ENCODE measurements at places on chromosomes 3 and 15. TPM values are rescaled to one million over a fixed set of nuclear protein-coding genes. Genes with fewer than 3 reads are reported as not detected.

DNA sequence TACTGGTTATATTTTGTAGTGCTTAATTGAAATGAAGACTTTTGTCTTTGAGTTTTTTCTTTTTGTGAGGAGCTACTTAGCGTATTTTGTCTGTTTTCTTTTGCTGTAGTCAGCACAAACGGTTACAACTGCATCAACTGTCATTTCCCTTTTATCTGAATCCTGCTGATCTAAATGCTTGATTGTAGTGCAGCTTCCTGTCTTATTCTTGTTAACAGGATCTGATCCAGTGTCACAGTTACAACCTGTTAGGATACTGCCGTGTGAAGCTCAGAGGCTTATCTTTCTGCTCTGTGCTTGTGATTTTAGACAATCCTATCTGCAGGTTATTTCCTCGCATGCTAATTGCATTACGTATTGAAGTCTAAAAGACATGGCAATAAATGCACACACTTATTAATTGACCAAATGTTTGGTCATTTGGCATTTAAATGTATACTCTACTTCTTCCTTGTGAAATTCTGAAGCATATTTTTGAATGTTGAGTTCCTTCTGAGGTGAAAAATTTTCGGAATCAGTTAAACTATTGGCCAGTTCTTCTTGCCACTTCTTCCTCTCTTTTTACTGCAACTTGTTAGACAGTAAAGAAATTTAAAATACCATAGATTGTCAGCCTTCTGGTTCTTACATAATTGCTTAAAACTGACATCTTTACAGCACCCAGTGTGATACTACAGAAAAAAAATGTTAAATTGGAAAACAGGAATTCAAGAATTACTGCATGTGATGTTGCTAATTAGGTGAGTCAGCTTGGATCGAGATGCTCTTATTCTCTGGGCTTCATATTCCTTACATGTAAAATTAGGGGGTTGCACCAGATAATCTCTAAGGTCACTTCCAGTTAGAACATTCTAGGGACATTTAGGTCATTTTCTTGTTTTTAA is 168.2 kb downstream of the MBNL1 start:
- no peak for DNase-seq

- no peak for DNase-seq
Observed at GRCh38 chr15:80581976-80582375, 113.1 kb upstream of the ABHD17C start.

The SLC24A1 gene
- 9.1 TPM for polyA plus RNA-seq

DNA sequence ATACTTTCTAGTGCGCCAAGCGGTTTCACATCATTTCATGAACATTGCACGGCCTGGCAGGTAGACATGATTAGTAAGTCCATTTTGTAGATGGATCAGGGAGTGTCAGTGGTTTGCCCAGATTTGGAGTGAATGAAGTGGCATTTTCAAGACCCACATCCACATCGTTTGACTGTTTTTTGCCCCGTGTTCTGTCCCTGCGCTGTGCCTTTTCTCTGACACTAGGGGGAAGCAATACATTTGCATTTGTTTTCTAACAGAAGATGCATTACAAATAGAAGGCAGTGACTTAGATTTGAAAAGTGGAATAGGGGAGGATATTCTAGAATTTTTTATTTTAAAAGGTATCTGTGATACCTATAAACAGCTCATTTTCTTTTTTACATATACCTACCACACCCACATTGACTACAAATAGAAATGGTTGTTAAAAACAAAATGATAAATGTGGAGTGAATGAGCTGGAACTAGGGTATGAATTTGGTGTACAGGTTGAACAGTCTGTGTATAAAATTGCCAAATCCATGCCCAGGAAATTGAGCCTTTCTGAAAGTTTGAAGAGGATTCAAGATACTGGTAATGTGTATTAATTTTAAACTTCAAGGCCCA is 98.0 kb downstream of the USP13 start:
- DNase-seq = no peak

- no peak for DNase-seq
Observed at GRCh38 chr15:49495993-49496753, 73.1 kb downstream of the FGF7 start.

DNA sequence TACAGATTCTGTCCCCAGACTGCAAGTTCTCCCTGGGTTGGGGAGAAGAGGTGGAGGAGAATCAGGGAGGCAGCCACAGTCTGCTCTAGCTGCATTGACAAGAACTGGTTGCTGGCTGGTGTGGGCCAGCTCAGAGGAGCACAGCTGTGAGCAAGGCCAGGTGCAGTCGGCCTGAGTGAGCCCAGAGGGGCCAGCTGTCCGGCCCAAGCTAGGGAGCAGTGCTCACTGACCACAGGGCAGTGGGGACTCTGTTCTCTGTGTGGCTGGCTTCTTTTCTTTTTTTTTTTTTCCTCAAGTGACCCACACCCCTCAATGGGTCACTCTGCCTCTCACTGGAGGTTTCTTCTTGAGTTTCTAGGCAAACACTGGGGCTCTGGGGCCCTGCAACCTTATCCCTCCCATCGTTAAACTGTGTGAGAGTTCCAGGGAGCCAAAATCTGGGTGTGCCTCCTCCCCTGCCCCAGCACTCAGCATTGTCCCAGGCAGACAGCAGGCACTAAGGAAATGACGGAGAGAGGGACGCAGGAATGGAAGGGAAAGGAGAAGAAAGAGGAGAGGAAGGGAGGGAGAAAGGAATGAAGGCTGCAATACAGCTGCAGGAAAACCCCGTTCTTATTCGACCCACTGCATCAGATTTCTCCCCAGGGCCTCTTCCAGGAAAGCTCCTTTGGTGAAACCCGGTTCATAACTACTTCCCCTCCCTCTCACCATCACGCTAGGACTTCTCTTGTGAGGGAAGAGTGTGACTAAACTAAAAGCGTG is 37.7 kb upstream of the HES1 start:
- no peak for DNase-seq

- DNase-seq = no peak
Observed at GRCh38 chr3:14976317-14976716, 28.9 kb downstream of the NR2C2 start.

The ISG20 gene
- polyA plus RNA-seq = 0.88 TPM

DNA sequence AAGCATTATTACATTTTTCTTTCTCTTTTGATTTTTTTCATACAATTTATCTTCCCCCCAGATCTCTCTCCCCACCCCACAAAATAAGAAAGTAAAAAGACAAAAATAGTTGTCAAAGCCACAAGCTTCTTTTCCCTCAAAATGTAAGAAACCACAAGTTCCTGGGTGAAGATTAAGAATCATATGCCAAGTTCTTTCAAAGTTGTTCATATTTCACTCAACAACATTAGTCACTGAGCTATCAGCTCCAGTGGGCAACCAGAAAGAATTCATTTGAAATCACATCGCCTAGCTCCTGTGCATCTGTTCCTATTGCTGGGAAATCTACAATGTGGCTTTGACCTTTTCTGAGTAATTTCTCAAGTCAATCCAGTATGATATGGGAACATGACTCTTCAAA is 681.6 kb upstream of the ARPP21 start:
- no peak for DNase-seq

The ZNF860 gene
- polyA plus RNA-seq = 0.28 TPM

DNA sequence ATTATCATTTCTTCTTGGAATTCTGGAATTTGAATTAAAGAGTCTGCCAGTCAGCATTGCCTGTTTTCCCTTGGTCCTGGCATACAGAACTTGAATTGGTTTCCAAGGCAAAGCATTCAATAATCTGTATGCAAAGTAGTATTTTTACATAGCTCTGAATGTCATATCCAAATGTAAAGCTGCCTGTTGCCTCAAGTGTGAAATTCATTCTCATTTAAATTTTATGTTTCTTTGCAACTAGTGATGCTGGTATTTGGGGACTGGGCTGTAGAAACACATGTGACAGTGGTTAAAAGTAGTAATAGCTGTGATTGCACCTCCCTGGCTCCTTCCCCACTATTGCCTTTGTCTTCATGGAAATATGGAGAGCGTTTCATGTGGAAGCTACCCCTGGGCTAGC is 743.9 kb upstream of the GOLIM4 start:
- no peak for DNase-seq

DNA sequence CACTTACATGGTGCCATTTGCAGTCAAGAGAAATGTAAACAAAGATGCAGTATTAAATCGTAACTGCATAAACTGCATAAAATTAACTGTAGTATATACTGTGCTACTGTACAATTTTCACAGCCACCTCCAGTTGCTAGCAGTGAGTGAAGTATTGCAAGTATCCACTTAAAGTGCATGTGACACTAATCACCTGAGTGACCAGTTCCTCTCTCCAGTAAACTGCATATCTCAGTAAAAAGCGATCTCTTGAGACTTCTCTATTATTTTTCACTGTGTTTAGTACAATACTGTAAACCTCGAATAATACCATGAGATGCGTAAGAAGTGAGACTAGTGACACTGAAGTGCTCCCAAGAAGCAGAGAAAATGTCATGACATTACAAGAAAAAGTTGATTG is 111.7 kb upstream of the PLXND1 start:
- DNase-seq = no peak

GRCh38 chr15:99211926-99212325 is 37.5 kb downstream of the TTC23 start:
- DNase-seq = no peak

The CACNA2D3 gene
- 2.0 TPM for polyA plus RNA-seq

The GOLGA8Q gene
- 0.70 TPM for polyA plus RNA-seq

DNA sequence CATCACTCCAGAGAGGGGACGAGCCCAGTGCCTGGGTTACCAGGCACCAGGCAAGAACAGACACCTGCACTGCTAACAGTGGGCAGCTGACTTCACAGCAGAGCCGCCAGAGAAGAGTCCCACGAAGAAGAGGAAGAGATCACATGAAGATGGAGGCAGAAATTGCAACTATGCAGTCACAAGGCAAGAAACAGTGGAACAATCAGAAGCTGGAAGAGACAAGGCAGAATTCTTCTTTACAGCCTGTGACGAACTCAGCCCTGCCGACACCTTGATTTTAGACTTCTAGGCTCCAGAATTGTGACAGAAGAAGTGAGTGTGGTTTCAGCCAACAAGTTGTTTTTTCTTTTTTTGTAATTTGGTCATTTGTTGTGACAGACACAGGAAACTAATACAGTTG is 59.2 kb downstream of the IL12A start:
- no peak for DNase-seq
